ENCODE measurements at places on chromosomes 5 and 9.

DNA sequence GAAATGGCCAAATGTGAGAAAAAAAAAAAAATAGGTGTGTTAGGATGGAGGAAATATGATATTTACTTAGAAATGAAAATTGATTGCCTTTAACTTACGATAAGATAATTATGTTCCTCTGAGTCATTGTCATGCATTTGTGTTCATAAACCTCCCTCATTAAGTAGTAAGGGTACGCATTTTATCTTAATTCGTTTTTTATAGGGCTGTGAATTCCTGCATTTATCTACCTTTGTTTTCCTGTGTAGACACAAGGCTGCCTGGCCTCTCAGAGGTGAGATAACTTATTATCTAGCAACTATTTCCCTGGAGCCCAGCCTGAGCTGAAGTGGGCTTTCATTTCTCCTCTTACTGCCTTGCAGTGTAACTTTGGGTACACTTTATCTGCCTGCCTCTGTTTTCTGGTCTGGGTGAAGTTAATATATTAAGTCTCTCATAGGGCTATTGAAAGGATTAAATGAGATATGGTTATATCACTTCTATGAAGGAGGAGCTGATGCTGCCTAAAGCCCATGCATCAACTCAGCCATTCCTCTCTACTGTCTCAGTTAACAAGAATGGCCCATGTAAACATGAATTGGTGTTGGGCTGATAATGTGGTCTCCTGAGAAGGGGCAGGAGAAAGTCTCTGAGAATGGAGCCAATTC lies 103.8 kb upstream of the KLF4 start:
- no peak for DNase-seq

DNA sequence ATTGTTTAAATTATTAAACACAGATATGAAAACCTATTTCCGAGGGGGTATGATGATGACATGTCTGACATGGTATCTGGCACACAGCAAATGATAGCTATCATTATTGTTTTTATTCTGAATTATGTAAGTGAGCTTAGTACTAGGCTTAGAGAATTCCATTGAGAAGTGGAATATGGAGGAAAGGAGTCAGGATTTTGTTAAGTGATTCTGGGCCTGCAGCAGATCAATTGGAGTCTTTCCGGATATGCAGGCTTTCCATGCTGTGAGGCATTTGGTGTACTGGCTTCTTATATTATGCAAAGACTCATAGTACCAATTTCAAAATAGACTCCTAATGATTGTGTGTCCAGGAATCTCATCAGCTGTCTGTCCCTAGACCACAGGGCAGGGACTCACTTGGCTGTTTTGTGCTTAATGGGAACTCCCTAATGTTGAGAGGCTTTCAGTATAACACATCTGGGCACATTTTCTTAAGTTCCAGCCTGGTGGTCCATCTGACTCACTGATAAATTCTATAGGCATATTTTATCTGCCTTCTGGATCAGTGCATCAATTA lies 180.0 kb upstream of the KLF9 start:
- DNase-seq = no peak

GRCh38 chr9:122379340-122379739 lies 8.5 kb downstream of the PTGS1 start:
- DNase-seq = no peak

DNA sequence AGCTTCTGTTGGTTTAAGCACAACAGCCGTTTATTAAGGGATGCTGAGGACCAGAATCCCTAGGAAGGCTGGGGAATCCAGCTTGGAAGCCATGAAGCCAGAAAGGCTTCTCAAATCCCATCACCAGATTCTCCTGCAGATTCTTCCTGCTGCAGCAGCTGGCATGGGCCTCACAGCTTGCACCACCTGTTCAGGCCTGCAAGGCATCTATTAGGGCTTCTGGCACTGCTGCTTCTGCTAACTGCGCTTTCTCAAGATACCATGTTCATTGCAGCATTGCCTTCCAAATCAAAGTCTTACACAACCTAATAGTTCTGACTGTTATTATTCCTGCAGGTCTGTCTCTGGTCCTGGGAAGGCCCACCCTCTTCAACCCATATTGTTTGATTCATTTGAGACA lies 51.2 kb upstream of the ZNF366 start:
- no peak for DNase-seq

GRCh38 chr9:18923167-18923566 lies 109.8 kb downstream of the SAXO1 start:
- no peak for DNase-seq

DNA sequence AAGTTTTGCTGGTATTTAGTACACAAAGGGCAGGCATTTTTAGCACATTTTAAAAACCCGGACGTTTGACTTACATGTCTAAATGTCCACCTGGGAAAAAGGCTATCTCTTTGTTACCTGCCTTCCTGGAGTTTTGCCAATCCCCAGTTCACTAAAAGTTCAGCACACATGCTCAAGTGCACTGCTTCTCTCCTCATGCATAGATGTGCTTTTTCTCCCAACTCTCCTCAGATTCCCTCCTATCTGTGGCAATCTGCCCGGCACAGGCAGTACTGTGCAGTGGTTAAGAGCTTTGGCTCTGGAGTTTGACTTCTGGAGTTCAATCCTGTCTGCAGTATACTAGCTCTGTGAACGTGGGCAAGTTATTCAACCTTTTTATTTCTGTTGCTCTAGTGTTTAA lies 8.3 kb upstream of the CCNO start:
- no peak for DNase-seq

DNA sequence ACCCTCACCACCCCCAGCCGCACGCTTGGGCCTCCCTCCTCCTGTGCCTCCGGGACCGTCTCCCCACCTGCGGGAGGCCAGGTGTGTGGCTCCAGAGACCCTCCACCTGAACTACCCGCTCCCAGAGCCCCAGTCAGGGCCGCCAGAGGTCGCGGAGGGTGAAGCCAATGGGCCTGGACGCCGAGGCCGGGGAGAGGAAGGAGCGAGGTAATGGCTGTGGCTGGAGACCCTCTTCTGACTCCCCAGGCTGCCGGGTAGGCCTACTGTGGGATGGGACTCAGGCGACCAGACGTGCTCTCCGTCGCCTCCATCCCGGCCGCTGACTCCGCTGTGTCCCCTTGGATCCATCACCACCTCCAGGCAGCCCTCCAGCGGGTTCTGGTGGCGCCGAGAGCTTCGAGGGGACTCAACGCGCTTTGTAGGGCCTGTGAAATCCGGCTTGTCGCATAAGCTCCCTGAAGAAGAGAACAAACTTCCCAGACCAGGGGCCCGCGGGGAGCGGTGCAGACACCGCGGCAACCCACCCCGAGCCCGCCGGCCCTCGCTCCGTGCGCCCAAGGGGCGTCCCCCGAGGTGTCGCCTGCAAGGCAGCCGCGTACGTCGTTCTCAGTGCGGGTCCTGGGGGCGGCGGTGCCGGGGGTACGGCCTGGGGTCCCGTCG lies 12.6 kb downstream of the IRX2 start:
- no peak for DNase-seq

- DNase-seq = no peak
These were observed 479.2 kb upstream of the TUSC1 start for GRCh38 chr9:26157411-26157810.

DNA sequence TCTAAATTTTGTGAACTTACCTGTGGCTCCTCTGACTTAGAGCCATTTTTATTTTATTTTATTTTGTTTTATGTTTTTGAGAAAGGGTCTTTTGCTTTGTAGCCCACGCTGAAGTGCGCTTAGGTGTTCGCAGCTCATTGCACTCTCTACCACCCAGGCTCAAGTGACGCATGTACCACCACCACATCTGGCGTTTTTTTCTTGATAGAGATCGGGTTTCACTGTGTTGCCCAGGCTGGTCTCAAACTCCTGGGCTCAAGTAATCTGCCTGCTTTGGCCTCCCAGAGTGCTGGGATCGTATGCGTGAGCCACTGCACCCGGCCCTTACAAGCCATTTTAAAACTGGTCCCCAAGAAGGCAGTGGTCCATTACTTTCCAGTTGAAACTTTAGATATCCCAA lies 18.5 kb downstream of the MATR3 start:
- no peak for DNase-seq

GRCh38 chr5:146069780-146070099 lies 35.6 kb downstream of the PLAC8L1 start:
- DNase-seq = no peak

- no peak for DNase-seq
These were observed 391.1 kb downstream of the TLE4 start for GRCh38 chr9:79962836-79963235.

- DNase-seq = no peak
These were observed 132.5 kb downstream of the CACNA1B start for GRCh38 chr9:138009803-138010690.

DNA sequence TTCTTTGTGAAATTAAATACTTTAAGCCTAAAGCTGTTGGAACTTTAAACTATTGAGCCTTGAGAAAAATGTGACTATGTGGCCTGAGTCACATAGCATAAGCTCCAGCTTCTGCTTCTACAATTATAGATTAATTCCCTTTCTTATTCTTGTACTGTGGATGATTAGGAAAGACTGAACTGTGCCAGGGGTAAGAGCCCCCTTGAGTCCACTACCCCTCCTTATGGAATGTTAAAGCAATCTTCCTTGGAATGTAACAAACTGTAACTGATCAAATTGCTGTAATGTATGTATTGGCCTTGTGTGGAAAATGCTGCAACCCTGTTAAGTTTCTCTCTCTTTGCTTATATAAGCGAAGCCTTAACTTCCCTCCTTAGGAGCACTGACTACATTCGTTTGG lies 273.2 kb downstream of the FAM170A start:
- DNase-seq = no peak

GRCh38 chr5:150895431-150896428 lies 9.1 kb downstream of the ZNF300 start:
- DNase-seq = no peak

GRCh38 chr5:24854350-24854749 lies 209.6 kb upstream of the CDH10 start:
- DNase-seq = no peak

GRCh38 chr5:169287529-169287928 lies 13.4 kb downstream of the SLIT3 start:
- no peak for DNase-seq

- no peak for DNase-seq
These were observed 160.9 kb downstream of the GIN1 start for GRCh38 chr5:102959055-102959454.

- DNase-seq = no peak
These were observed 375.3 kb upstream of the PRR16 start for GRCh38 chr5:120088836-120089235.

GRCh38 chr5:172454358-172455086 lies at the start of gene SH3PXD2B:
TSS of gene SH3PXD2B (minus strand) at chr5:172454525. CDS start at chr5:172454352, 173 bp downstream.
- peak; percentile 45 for DNase-seq

- no peak for DNase-seq
These were observed 105.7 kb upstream of the MEGF10 start for GRCh38 chr5:127184851-127185250.
